Right lung (tissue), 10 donors: ENCODE measurements at places on chromosomes 1 and 21. TPM values are rescaled to one million over a fixed set of nuclear protein-coding genes. Genes with fewer than 3 reads are reported as not detected.

Gene AIRE
- polyA plus RNA-seq: 0.18 TPM

Gene MROH9
- 1.2 TPM for polyA plus RNA-seq

Gene DMBX1
- polyA plus RNA-seq: not detected

Gene SPATA45
- polyA plus RNA-seq: 0.69 TPM

Gene ADAMTS4
- 2.2 TPM for polyA plus RNA-seq

Gene GJA5
- polyA plus RNA-seq: 102 TPM

Gene GALNT2
- 41.2 TPM for polyA plus RNA-seq

Gene PDZK1IP1
- 0.44 TPM for polyA plus RNA-seq

Gene FAM151A
- polyA plus RNA-seq: 0.31 TPM

Gene RGS18
- polyA plus RNA-seq: 3.8 TPM

Gene RIMKLA
- 0.38 TPM for polyA plus RNA-seq

Gene CFHR3
- polyA plus RNA-seq: 1.3 TPM

Gene TMIGD3
- polyA plus RNA-seq: 0.72 TPM

Gene SMPDL3B
- 11.4 TPM for polyA plus RNA-seq

Gene HSPA6
- 1.5 TPM for polyA plus RNA-seq

Gene PLPP3
- 120 TPM for polyA plus RNA-seq

Gene L1TD1
- polyA plus RNA-seq: 5.2 TPM

Gene CDKN2C
- 26.0 TPM for polyA plus RNA-seq

Gene PCSK9
- 0.66 TPM for polyA plus RNA-seq

Gene NLRP3
- polyA plus RNA-seq: 1.1 TPM

Gene AGT
- 0.76 TPM for polyA plus RNA-seq

Gene AMY1B
- 0.45 TPM for polyA plus RNA-seq

Gene COL11A1
- polyA plus RNA-seq: 60.7 TPM

Gene PRKAA2
- polyA plus RNA-seq: 5.4 TPM

Gene C4BPA
- polyA plus RNA-seq: 0.88 TPM

Gene BTBD8
- polyA plus RNA-seq: 14.1 TPM

Gene GJA8
- not detected for polyA plus RNA-seq

Gene VASH2
- 34.8 TPM for polyA plus RNA-seq

Gene PACC1
- 8.5 TPM for polyA plus RNA-seq

Gene KIF26B
- 5.8 TPM for polyA plus RNA-seq

Gene WLS
- polyA plus RNA-seq: 146 TPM

Gene ABCG1
- polyA plus RNA-seq: 10.1 TPM

Gene CNIH4
- polyA plus RNA-seq: 32.7 TPM

Gene KCNC4
- 13.0 TPM for polyA plus RNA-seq

Gene MTX1
- polyA plus RNA-seq: 32.0 TPM

Gene NES
- 49.2 TPM for polyA plus RNA-seq

Gene PRAMEF17
- polyA plus RNA-seq: not detected

Gene CELSR2
- 9.9 TPM for polyA plus RNA-seq

Gene NKAIN1
- polyA plus RNA-seq: 2.4 TPM

Gene GPR3
- 1.1 TPM for polyA plus RNA-seq

Gene NBPF4
- polyA plus RNA-seq: not detected

Gene CELA2B
- 0.46 TPM for polyA plus RNA-seq

Gene EPHA2
- polyA plus RNA-seq: 26.7 TPM

Gene KCNA10
- not detected for polyA plus RNA-seq

Gene MNDA
- polyA plus RNA-seq: 4.3 TPM

Gene PRKAB2
- 41.0 TPM for polyA plus RNA-seq
